Cerebellar cortex (tissue), 1 donor: ENCODE measurements at places on chromosomes 11 and 22.
A peak's percentile ranks its signal among the peaks of the same experiment; 100 is the strongest.

GRCh38 chr11:44957776-44958564 lies 7.3 kb upstream of the TP53I11 start:
- DNase-seq: no peak

DNA sequence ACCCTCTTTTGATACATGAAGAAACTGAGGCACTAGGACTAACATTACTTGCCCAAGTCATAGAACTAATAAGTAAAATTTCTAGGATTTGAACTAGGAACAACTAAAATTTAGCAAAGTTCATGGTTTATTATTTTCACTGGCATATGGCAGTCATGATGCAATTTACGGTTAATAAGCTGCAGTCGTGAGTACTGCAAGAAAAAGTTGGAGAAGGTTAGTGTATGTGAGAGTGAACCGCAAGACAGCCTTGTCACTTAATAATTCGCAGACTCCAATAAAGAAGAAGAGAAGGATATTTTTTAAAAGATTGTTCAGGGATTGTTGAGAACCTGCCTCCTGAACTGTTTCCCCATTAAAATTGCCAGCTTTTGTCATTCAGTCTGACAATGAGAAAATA lies 663.4 kb upstream of the TENM4 start:
- DNase-seq: no peak

DNA sequence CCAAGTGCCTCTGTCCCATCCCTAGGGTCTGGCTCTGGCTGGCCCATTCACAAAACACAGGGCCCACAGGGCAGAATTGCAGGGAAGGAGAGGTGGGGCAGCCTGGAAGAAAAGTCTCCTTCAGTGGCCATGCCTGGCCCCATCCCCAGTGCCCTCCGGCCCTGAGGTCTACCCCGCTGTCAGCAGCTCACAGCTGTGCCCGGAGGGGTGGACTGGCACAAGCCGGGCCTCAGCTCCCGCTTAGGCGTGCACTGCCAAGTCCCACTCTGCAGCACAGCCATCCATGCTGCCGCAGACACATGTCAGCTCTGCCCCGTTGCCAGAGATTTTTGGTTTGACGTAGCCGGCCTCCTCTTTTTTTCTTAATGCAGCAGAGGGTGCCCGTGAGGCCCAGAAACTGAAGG lies 3.9 kb upstream of the SCN2B start:
- peak; percentile 97 for DNase-seq

DNA sequence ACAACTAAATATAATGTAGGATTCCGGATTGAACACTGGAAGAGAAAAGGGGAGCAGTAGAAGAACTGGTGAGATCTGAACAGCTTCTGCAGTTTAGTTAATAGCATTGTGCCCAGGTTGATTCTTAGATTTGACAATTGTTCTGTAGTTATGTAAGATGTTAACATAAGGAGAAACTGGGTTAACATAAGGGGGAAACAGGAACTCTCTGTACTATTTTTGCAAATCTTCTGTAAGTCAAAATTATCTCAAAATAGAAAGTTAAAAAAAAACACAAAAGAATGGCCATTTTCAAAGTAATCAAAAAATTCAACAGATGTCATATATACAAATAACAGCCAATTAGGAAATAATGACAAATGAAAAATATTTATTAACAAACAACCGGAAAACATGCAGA lies 18.7 kb upstream of the LRP5 start:
- no peak for DNase-seq

- no peak for DNase-seq
These were observed 99.4 kb upstream of the AKIP1 start for GRCh38 chr11:8811571-8811970.

GRCh38 chr22:41910050-41911000 lies 4.5 kb downstream of the SHISA8 start:
- DNase-seq: no peak
